Neural progenitor cell (in vitro differentiated cells): ENCODE measurements at places on chromosomes 2 and 18. TPM values are rescaled to one million over a fixed set of nuclear protein-coding genes. Genes with fewer than 3 reads are reported as not detected.

Gene TMEM198
- 0.79 and 2.3 TPM in 2 replicates for total RNA-seq

Gene HOXD13
- total RNA-seq: not detected in 2 replicates

Gene NEURL3
- 0.12 TPM in 1 of 2 replicates, not detected in the other for total RNA-seq

Gene RAB27B
- 0.43 and 5.0 TPM in 2 replicates for total RNA-seq

Gene CHST10
- total RNA-seq: 27.3 and 28.1 TPM in 2 replicates

Gene NEMP2
- 3.9 and 13.8 TPM in 2 replicates for total RNA-seq

Gene CAD
- 26.5 and 51.8 TPM in 2 replicates for total RNA-seq

- peak; percentile 29 for DNase-seq
Measured at GRCh38 chr2:28665041-28665704, 86.5 kb upstream of the PPP1CB start.

GRCh38 chr2:25074826-25075225 lies 33.0 kb downstream of the EFR3B start:
- DNase-seq: no peak

DNA sequence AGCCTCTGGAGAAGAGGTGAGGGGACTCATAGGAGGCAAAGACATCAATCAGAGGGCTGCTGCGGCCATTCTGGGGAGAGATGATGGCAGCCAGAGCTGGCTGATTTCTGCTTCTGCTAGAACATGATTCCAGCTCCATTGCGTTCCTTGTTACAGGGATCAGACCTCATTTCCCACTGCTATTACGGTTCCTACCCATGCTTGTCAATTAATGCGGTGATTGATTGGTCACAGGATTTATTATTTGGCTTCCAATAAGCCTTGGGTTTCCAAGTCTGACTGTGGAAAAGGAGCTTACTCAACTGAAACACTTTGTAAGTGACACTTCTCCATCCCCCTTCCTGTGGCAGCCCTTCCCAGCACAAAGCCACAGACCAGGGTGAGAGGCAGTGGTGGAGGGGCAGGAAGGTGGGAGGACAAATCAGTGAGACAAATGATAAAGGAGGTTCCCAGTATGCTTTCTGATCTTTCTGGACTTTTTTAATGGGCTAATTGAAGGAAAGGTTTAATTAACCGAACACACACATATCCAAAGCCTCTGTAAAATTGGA lies 26.8 kb upstream of the CTLA4 start:
- DNase-seq: no peak

DNA sequence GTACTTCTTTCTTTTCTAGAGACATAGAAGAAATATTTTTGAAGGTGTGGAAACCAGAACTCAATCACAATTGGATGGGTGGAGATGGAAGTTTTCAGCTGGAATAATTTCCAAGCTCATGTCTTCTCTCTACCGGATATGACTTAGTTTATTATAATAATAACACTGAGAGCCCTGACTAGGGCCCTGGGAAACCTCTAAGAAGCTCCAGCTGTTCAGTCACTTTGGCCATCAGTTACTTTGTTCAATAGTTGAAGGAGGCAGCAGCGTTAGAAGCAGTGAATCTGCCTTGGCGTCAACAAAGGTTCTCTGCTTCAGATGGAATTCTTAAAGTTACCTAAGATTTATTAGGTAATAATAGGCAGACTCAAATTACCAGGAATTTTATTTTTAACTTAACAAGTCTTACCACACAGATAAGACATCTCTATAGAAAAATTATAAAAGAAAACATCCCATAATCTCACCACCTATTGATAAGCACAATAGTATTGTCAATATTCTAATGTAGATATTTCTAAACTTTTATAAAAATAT lies 293.8 kb upstream of the CHAC2 start:
- no peak for DNase-seq

GRCh38 chr2:240433973-240434727 lies 1.3 kb upstream of the GPC1 start:
- no peak for DNase-seq

- peak; percentile 57 for DNase-seq
Measured at GRCh38 chr2:24021122-24021998, 11.5 kb downstream of the MFSD2B start.

GRCh38 chr2:38565333-38565732 lies 37.4 kb downstream of the HNRNPLL start:
- DNase-seq: no peak

GRCh38 chr2:20168048-20168726 lies 56.7 kb downstream of the SDC1 start:
- DNase-seq: no peak

- no peak for DNase-seq
Measured at GRCh38 chr18:48838921-48839818, 111.6 kb downstream of the SMAD7 start.

DNA sequence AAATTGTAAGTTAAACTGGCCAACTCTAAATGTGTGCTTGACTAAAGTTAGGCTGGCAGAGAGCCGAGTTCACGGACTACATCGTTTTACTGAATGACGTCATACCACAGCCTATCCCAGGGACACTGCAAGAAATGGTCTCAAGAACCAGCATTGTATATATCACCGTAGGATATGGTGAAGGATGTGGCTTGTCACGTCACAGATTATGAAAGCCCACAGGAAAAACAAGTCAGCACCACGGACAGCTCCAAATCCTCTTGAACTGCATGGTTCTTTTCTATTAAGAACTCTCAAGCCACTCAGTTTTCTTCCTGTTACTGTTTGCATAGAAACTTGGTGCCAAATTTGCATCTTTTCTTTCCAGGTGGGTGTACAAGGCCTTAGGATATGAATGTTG lies 85.1 kb upstream of the ACAA2 start:
- peak; percentile 86 for DNase-seq

GRCh38 chr18:43484710-43485109 lies 207.4 kb upstream of the SYT4 start:
- DNase-seq: no peak

DNA sequence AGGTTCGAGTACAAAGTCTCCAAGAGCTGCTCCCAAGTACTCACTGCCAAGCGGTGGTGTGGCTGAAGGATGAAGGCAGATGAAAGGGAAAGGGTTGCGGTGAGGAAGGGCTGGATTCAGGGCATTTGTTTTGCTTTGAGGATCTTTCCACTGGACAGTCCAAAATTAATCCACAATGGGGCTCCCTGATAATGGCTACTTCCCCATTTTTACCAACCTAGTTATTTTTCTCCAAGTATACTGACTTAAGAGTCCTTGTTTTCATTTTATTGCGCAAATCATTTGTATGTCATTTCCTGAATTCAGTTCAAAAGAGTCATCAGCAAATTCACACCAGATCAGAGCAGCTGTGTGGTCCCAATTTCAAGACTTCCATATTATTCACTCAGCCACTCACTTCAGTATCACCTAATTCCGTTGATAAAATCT lies 464 bp upstream of the SESTD1 start:
- DNase-seq: no peak

GRCh38 chr2:67872481-67872880 lies 190.3 kb downstream of the C1D start:
- DNase-seq: no peak

DNA sequence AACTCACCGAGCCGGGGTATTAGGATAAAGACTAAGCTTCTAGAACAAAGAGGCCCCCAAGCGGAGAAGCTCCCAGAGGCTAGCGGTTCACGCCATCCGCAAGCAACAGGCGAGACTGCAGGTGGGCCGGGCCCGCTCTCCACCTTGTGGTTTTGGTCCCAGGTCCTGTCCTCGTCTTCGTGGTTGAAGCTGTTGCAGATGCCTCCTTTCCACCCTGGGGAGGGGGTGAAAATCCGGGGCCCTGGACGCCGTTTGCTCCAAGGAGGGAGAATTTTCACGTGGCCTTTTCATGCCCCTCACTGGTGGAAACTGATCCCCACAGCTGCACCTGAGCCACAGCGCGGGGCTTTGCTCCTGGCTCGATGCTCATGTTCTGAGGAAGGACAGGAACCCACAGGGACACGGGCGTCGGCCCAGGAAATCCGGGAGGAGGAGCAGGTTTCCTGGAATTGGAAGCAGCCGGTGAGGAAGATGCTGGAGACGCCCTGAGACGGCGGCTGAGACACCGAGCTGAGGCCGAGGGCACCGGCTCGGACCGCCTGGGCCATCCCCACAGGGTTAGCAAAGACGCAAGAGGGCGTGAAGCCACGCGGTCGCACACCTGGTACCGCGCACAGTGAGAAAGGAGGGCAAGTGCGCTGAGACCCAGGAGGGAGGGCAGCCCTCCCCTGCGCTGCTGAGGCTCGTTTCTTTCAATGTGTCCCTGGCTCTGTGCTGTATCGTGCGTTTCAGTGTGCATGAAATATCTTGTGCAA lies 54.7 kb upstream of the SALL3 start:
- no peak for DNase-seq

DNA sequence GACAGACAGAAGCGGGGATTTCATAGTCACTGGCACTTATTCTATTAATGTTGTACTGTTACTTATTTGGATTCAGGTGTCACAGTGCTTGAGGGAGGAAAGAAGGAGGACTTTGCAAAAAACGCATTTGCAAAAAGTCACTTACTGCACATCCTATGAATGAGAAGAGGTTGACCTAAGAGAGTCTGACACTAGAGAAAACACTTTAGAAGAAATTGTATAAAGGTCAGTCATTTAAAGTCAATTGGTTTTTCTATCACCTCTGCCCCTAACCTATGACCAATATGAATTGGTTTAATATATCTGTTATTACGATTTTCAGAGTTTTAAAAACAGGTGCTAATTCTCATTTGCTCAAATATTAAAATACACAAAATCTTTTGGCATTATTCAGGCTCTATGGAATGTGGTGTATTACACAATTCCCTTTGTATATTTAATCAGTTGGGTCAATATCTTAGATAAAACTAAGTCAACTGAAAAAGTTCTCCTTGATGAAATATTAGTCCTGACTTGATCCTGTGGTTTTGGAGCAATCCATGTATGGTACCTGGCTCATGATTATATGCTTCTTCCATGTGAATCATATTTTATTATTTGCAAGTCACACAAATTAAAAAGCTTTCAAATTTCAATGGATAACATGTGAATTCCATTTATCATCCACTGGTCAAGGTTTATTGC lies 157.4 kb downstream of the CDH2 start:
- no peak for DNase-seq

GRCh38 chr18:64986906-64987495 lies 763.8 kb upstream of the CDH7 start:
- DNase-seq: no peak
